ENCODE measurements at places on chromosomes 4 and X. TPM values are rescaled to one million over a fixed set of nuclear protein-coding genes. Genes with fewer than 3 reads are reported as not detected.

GRCh38 chr4:98524230-98524629 is 134.2 kb downstream of the TSPAN5 start:
- DNase-seq: no peak

GRCh38 chrX:41481264-41482109 is 34.3 kb downstream of the NYX start:
- DNase-seq: no peak

Gene CPE
- polyA plus RNA-seq: 94.5 TPM

DNA sequence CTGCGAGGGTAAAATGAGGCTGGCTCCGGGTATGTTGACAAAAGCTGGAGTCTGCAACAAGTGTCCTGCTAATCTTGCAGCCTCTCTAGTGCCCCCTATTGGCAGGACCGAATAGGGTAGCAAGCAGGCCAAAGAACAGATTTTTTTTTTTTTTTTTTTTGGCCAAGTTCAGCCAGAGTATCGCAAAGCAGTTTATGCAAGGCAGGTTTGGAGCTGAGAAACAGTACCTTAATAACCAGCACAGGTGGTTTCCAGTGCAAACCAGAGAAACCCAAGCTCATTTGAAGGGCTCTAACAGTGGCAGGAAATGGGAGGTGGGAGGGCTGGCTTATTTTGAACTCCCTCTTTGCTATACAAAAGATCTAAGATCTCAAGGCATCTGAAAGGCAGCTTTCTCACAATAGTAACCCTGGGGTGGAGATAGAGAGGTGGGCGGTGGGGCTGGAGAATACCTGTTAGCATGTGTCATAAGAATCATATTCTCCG is 38.2 kb upstream of the OCIAD2 start:
- peak; percentile 29 for DNase-seq

- no peak for DNase-seq
Measured at GRCh38 chr4:6705646-6706045, 4.0 kb downstream of the MRFAP1L1 start.

DNA sequence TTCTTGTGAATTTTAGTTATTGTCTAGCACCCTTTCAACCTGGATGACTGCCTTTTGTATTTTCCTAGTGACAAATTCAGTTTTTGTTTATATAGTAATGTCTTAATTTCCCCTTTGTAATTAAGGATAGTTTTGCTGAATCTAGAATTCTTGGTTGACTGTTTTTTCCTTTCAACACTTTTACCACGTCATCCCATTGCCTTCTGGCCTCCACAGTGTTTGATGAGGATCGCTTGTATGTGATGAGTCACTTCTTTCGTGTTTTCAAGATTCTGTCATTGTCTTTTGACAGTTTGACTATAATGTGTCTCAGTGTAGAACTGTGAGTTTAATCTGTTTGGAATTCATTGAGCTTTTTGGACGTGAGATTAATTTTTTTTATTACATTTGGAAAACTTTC is 30.1 kb downstream of the KDM6A start:
- no peak for DNase-seq

DNA sequence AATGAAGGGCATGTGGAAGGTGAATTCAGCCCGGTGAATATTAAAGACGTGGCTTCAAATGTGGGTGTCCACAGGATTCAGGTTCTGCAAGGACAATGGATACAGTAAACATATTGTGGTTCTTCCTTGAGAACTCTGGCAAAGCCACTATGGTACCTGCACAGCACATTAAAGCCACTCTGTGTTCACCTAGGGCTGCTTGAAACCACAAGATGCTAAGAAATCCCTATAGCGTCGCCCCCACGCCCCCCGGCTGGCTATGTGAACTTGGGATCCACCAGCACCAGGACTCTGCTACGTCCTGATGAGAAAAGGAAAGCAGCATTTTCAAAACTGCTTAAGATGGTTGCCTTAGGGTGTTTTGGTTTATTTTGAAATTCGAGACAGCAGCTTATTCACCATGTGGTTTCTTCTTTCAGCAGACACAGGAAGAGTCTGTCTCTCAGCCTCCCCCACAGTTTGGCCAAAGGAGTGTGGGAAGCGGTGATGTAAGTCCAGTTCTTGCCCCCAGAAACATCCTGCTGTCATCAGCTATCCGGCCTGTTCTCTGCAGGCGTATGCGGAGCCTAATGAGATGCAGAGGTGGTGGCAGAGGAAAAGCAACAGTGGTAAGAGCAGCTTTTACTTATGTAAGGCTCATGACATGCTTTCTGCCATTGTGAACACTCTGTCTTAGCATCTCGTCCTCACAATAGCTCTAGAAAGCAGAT is 111.5 kb downstream of the AFAP1 start:
- DNase-seq: no peak

Gene GIMD1
- 0.07 TPM for polyA plus RNA-seq

DNA sequence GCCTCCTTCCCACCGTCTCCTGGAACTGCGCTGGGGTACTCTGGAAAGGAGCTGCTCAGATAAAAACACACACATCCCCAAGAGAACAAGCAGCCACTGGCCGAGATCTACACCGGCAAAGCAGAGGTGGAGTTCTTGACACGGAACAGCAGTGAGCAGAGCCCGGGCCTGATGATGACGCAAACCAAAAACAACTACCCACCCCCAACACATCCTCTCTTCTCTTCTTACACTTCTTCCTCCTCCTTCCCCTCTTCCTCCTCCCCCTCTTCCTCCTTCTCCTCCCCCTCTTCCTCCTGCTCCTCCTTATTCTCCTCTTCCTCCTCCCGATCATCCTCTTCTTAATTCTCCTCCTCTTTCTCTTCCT is 4.6 kb downstream of the PNMA5 start:
- DNase-seq: no peak

GRCh38 chr4:7811536-7812191 is 128.0 kb downstream of the AFAP1 start:
- no peak for DNase-seq

DNA sequence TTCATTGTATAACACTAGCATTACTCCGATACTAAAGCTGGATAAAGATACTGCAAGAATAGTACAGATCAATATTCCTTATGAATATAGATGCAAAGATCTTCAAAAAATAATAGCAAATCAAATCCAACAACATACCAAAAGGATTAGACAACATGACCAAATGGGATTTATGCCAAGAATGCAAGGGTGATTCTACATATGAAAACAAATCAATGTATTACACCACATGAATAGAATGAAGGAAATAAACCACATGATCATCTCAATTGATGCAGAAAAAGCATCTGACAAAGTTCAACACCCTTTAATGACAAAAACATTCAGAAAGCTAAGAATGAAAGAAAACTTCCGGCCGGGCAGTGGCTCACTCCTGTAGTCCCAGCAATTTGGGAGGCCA is 42.8 kb downstream of the CUL4B start:
- no peak for DNase-seq

DNA sequence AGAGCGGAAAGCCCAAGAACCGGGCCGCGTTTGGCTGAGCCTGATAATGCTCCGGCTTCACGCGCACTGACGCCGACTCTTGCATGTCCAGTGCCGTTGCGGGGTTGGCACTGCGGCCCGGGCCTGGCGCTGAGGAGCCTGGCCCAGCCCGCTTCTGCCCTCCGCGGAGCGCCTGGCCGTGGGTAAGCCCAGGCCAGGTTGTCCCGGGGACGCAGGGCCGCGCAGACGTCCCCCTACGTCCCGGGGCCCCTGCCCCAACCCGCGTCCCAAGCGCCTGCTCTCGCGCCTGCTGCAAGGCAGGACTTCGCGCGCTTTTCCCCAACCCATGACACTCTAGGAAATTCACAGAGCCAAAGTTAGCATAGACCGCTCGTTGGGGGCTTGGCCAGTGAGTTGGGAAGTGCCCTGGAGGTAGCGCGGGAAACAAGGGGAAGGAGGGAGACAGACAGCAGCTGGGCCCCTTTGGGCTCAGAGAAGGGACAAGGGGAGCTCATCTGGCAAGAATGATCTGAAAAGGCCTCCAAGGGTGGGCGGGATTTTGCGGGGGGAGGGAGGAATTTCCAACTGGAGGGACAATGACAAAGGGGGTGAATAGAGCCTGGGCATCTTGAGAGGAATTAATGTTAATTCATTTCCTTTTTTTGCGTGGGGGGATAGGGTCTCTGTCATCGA is 665 bp upstream of the LRPAP1 start:
- DNase-seq: no peak

- DNase-seq: no peak
Measured at GRCh38 chr4:48594180-48594579, 104.1 kb downstream of the ZAR1 start.

- DNase-seq: no peak
Measured at GRCh38 chrX:10098270-10098713, 58.5 kb upstream of the CLCN4 start.

Gene HOPX
- polyA plus RNA-seq: 99.6 TPM

DNA sequence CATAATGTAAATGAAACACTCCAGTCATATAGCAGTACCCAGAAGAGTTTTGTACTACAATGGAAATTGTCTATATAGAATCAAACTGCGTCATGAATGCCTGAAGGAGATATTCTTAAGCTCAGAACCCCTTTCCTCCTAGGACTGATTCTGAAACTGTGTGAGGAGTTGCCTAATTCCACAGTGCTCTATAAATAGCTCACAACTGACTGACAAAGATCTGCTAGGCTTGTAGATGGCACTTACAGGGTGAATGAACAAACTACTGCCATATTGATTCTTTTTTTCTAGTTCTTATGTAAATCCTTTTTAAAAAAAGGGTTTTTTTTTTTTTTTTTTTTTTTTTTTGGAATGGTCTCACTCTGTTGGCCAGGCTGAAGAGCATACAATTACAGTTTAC is 30.1 kb upstream of the UGT2B17 start:
- DNase-seq: no peak

GRCh38 chrX:73768886-73769285 is 205.9 kb downstream of the CHIC1 start:
- DNase-seq: no peak

DNA sequence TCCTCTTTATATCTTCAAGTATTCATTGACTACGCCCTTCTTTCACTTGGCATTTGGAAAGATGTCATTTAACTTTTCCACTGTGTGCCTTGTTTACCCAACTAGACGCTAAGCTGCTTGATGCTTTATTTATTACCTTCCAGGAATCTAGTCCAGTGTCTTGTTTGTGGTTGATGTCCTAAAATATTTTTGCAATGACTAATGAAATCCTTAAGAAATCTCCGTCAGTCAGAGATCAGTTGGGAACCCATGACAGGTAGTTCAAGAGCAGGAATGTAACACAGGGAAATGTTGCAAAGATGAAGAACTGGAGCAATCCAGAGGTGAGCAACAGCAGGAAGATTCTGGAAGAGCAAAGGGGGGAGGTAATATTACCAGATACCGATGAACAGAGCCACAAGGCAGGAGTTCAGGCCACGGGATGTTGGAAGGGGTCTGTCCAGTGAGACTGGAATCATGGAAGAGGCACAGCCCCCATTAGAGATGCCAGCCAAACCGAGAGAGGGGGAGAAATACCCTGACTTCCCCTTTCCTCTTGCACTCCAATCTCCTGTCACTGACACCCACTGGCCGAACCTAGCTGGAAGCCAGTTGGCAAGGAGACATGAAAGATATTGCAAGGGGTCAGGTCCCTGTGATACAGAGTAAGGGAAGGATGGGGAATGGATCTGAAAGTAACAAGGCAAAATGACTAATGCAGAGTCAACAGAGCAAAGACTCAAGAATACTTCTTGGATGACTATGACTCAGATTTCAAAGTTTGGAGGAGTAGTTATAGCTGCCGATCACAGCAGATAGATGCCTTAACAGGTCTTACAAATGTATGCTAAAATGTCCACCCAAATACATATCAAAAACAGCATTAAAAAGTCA is 62.7 kb upstream of the PHKA2 start:
- no peak for DNase-seq

GRCh38 chr4:54226404-54227255 is 2.5 kb upstream of the PDGFRA start:
- no peak for DNase-seq

- no peak for DNase-seq
Measured at GRCh38 chrX:151570561-151570960, 7.1 kb downstream of the PASD1 start.

DNA sequence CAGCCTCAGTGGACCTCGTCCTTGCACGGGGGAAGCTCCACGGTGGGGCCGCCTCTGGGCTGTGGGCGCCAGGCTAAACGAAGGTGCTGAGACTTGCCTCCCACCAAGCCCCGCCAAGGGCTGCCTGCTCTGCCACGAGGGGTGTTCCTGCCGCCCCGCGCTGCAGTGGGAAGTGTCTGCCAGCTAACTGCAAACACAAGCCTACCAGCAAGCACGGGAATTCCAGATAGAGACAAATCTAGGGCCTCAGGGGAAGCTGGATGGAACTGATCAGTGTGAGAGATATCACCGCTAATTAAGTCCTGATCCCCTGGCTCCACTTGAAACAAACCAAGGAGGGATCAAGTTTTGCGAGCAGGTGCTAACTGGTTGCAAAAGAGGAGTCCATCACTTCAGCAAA is 181.6 kb upstream of the LEF1 start:
- DNase-seq: no peak

- no peak for DNase-seq
Measured at GRCh38 chr4:98625920-98626319, 32.5 kb downstream of the TSPAN5 start.

DNA sequence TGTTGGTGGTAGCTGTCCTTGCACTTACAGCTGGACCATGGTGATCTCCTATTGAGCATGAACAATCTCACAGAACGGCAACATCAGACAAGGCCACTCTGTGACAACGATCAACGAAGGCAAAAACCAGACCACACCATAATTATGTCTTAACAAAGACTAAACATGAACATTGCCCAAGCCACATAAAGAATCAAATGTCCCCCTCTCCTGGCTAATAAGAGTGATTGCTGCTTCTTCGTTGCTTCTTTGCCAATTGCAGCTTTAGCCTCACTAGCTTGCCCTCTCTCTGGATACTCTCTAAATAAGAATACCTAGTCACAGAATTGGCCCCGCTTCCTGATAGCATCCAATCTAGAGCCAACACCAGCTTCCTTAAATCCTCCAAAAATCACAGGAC is 41.5 kb upstream of the PGRMC1 start:
- no peak for DNase-seq

Gene ADAD1
- polyA plus RNA-seq: 0.11 TPM

DNA sequence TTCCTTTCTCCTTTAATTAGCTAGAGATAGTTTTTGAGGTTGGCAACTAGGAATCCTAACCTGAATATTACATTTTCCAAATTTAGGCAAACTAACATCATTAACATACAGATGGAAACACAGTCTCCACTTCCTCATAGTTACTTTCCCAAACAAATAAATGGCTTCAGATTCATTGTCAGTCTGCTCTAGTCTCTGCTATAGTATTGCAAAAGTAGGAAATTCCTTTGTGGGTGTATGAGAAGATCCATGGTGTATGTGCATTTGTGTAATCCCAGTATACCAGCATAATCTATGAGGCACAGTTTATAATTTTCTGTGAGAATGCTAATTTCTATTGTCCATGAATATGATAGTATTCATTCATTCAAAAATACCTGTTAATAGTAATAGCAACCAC is 3.0 kb upstream of the NDP start:
- DNase-seq: no peak

Gene FGF2
- polyA plus RNA-seq: 3.7 TPM

- no peak for DNase-seq
Measured at GRCh38 chrX:71618303-71618721, at the start of gene CXCR3. CXCR3 (minus strand) TSS chrX:71618511; CDS start chrX:71618449, 62 bp downstream.

DNA sequence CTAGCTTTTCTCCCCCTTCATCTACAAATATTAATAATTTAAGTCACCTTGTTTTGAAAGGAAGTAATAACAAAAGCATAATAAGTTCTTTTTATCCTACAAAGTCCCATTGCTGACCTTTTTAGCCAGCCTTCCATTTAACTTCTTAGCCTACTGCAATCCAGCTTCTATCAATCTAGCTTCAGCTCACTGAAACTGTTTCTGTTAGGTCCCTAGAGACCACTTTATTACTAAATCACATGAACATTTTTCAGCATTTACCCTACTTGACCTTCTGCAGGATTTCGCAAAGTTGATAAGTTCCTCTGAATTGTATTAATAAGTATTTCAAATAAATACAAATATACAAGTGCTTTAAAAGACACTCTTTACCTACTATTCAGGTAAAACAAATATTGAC is 186.5 kb downstream of the ANTXR2 start:
- no peak for DNase-seq
